NCI-H2227 treated with DMSO at 0.1 percent for 48 hours (cell line): ENCODE measurements at places on chromosomes 1 and 21.

GRCh38 chr1:117124661-117125060 lies 3.1 kb upstream of the TRIM45 start:
- no peak for DNase-seq

- DNase-seq: peak; percentile 14
These were observed 13.1 kb downstream of the IL6R start for GRCh38 chr1:154418062-154418921.

DNA sequence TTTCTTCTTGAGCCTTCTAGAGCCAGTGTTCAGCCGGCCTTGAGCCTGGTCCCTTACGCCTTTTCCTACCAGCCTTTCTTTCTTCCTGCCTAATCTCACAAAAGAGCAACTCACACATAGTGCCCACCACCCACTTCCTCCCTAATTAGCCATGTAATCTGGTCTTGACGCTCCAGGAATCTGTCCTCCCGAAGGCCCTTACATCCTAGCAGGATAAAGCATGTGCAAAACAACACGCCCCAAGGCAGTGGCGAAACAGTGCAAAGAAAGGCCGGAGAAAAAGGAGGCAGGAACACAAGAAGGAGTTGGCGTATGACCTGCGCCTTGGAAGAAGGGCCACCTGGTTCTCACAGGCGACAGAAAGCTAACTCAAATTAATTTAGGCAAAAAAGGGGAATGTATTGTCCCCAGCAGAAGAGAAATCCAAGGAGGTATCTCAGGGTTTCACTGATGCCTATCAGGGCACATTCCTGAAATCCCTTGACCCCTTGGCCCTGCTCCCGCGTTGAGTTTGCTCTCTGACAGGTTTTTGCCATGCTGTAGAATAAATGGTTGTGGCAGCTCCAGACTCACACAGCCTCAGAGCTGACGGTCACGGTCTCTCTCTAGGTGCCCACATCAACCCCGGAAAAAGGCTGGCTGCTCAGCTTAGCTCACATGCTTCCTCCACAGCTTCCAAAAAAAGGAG lies 79.0 kb downstream of the ZNF281 start:
- DNase-seq: no peak

DNA sequence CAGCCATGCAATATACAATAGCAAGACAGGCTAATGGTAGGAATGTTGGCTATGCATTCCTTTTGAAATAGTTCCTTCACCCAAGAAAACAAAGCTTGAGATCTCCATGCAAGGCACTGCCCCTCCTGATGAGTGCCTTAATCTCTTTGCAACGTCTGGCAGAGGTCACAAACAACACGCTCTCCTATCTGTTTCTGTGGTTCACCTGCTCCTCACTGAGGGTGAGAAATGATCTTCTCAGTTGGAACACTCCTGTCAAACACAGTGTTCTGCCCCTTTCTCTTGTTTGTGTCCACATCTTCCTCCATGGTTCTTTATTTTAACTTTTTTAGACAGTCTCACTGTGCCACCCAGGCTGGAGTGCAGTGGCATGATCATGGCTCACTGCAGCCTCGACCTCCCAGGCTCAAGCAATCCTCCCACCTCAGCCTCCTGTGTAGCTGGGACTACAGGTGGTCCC lies 21.2 kb upstream of the XPR1 start:
- DNase-seq: peak; percentile 66

DNA sequence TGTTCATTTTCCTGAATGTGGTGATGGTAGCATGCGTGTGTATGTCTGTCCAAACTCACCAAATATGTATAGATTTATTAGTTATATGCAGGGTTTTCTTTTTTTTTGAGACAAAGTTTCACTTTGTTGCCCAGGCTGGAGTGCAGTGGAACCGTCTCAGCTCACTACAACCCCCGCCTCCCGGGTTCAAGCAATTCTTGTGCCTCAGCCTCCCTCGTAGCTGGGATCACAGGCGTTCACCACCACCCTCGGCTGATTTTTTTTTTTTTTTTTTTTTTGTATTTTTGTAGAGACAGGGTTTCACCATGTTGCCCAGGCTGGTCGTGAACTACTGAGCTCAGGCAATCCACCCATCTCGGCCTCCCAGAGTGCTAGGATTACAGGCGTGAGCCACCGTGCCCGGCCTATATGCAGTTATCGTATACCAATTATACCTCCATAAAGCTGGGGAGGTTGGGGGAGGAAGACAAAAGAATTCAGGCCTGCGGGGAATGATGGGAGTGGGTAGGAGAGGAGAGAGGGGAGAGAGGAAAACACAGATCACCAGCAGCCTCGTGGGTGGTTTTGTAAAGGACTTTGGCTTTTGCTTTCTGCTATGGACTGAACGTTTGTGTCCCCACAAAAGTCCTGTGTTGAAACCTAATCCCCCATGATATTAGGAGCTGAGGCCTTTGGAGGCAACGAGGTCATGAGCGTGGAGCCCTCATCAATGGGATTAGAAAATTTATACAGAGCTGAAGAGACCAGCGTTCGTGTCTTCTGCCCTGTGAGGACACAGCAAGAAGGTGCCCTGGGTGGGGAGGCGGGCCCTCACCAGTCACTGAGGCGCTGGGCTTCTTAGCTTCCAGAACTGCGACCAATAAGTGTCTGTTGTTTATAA lies 4.4 kb upstream of the HNRNPU start:
- DNase-seq: no peak

GRCh38 chr1:155123801-155124200 lies 3.9 kb upstream of the EFNA1 start:
- DNase-seq: no peak

DNA sequence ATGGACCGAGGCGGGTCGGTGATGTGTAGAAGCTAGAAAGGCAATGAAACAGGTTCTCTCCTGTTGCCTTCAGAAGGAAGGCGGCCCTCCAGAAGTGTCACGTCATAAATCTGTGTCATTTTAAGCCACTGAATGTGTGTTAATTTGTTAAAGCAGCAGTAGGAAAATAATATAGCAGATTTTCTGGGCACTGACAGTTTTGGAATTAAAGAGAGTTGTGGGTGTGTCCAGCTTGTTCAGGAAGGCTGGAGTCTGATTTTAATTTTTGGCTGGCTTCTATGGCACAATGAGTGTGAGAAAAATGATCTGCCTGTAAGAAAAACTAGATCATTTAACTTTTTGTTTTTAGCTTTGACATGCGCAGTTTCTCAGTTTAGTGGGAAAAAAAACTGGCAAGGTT lies 177.3 kb downstream of the EDEM3 start:
- DNase-seq: no peak

DNA sequence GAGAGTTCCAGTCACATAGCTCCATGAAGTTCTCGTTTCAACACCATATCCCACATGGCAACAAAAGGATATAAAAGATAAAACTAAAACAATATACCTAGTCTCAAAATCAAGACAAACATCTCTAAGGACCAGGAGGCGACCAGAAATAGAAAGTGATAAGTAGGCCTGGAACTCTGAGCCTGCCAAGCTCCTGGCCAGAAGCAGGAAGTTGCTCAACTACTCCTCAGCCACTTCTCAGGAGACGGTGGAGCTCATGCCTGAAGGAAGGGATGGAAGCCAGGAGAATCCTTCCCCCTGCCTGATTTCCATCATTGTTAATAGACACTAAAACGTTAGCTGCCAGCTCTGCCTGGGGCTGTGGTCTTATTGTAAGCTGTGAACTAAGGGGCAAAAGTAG lies 94.7 kb downstream of the DISP1 start:
- no peak for DNase-seq

DNA sequence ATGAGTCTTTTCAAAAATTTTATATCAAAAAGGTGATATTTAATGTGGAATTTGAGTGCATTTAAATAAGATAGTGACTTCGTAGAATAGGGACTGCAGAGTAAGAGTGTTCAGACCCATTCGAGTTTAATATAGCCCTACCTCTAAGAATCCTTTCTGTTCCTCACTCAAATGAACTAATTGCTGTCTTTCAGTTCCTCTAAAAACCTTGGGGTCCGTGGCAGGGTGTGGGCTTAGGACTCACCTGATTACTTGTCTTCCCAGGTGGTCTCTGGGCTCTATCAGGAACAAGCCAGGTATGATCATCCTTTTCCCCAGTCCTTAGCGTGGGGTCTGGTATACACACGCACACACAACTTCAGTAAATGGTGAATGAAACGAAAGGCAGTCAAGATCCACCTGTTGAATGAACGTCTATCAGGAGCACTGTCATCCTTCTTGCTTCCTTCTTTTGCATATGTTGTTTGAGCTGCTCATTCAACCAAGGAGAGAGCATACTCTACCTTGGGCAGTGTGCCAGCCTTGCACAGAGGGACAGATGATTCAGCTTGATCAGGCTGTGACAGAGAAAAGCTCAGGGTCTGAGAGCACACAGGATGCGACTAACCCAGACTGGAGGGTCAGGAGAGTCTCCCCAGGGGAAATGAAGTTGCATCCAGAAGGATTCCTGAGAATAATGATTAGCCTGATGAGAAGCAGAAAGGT lies 1.2 kb upstream of the RNF11 start:
- DNase-seq: peak; percentile 15

- DNase-seq: no peak
These were observed 9.2 kb downstream of the MX2 start for GRCh38 chr21:41370840-41371684.
